ENCODE measurements at places on chromosomes 16 and 17. TPM values are rescaled to one million over a fixed set of nuclear protein-coding genes. Genes with fewer than 3 reads are reported as not detected.

RNF157 gene
- total RNA-seq = 24.0 TPM

ZG16 gene
- total RNA-seq = not detected

DNA sequence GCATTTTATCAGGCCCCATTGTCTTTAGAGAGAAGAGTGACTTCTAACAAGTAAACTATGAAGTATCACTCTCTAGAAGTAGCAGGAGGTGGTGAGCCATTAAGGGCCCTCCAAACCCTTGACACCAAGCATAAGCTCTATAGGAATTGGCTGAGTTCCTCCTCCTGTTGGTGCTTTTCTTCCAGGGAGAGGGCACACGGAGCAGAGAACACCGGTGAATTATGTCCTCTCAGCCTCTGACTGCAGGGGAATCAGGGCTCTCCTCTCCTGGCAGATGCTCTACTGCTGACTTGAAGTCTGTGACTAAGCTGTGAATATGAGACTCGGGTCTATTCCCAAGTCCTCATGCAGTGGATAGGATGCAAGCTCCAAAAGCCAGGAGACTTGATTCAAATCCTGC, 32.3 kb downstream of the CHD9 start:
- peaks cover 20% of the 10 kb centered on the region for H3K4me1 ChIP-seq
- no peak for DNase-seq
- H3K36me3 ChIP-seq = no peaks in the 10 kb centered on the region
- no peak overlapping the region for H3K27ac ChIP-seq
- no peak overlapping the region for H3K4me3 ChIP-seq

DNA sequence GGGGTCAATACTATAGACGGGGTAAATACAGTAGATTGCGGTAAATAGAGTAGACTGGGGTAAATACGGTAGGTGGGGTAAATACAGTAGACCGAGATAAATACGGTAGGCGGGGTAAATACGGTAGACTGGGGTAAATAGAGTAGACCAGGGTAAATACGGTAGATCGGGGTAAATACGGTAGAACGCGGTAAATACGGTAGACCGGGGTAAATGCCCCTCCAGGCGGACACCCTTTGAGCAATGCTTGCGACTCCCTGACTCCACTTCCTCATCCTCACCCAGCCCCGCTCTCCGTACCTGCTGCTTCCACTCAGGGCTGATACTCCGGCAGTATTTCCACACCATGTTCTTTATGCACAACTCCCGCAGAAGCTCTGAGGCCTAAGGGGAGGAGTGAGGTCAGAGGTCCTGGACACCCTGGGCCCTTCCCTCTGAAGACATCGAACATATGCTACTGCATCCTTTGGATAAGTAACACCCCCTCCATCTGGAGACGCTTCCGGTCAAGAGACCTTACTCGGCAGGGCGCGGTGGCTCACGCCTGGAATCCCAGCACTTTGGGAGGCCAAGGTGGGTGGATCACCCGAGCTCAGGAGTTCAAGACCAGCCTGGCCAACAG, 13.3 kb upstream of the CRK start:
- H3K27ac ChIP-seq = no peak overlapping the region
- peaks cover 18% of the 10 kb centered on the region for H3K36me3 ChIP-seq
- peaks cover 13% of the 10 kb centered on the region for H3K4me1 ChIP-seq
- no peak for DNase-seq

DNA sequence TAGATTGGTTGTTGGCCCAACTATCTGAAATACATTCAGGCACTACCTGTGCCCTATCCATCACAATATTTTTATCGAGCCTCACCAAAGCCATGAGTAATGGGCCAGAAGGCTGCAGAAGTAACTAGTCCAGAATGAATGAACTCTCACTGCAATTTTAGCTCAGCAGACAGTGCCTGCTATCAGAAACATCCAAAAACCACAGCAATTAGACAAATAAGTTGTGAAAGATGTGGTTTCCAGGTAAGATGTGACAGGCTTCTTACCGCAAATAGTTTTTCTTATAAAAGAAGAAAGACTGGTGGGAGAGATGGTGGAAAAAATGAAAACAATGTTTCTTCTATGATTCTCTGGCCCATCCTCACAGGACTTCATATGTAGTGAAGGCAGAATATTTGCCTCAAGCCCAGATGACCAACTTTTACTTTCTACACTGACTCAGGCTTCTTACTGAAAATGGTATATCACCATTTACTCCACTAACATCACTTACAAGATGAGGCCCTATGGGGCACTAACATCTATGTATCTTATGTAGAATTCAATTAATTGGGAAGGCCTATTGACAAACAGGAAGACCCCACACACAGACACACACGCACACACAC, 9.8 kb upstream of the RFFL start:
- peak overlapping the region; percentile 41 for H3K4me3 ChIP-seq
- H3K27ac ChIP-seq = peak overlapping the region; percentile 93
- DNase-seq = peak; percentile 22

DNA sequence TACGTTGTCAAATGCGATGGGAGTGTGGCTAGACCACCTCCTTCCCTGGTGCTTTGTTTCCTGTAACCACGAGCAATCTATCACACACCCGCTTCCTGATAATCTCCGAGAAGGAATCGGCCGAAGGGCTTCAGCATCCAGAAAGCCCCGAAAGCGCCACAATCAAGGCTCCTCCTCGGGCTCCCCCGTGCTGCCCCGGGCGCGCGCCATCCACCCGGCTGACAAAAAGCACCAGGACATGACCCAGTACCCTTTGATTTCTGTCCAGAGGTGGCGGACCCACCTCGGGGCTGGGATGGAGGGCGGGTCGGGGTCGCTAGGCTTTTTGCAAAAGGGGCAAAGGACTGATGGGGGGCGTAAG, 743 bp upstream of the ARMC7 start:
- H3K27ac ChIP-seq = no peak overlapping the region
- H3K27me3 ChIP-seq = no peaks in the 10 kb centered on the region
- DNase-seq = peak; percentile 40
- H3K36me3 ChIP-seq = peaks cover 9% of the 10 kb centered on the region

DNA sequence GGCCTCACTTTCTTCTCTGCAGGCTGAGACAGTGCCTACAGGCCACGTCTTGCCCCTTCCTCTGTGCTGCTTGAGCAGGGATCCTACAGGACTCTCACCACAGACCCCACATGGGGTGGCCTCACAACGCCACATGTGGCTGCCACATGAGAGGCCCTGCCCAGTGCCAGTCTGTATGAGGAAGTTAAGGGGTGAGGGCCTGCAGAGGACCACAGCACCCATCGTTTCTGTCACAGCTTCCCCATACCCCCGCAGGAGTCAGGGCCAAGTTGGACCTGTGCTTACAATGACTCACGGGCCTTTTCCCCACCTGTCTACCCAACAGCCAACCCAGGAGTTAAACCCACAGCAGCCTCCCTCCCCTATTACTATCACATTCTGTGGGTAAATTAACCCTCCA, 2.9 kb upstream of the GSDMB start:
- peak overlapping the region; percentile 79 for H3K27ac ChIP-seq
- no peaks in the 10 kb centered on the region for H3K27me3 ChIP-seq
- peaks cover 34% of the 10 kb centered on the region for H3K36me3 ChIP-seq

DNA sequence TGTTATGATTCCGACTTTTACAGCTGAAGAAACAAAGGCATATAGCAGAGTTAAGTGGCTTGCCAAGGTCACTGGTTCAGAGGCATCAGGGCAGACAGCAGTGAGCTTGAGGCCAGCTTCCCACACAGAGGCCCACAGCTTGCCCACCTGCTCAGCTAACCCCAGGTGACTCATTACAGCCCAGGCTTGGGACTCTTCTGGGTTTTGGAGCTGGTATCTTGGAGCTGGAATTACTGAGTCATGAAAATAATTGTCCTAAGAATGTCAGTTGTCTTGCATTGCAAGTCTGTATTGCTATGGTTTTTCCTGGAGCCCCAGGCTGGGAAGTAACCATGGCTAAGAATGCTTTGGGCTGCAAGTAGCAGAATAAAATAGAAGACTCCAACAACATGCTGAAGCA, 32.4 kb upstream of the IRX3 start:
- no peaks in the 10 kb centered on the region for H3K27me3 ChIP-seq
- H3K4me3 ChIP-seq = no peak overlapping the region
- H3K4me1 ChIP-seq = no peaks in the 10 kb centered on the region
- H3K27ac ChIP-seq = no peak overlapping the region
- H3K36me3 ChIP-seq = no peaks in the 10 kb centered on the region
- no peak for DNase-seq

- no peak for DNase-seq
- H3K27me3 ChIP-seq = no peaks in the 10 kb centered on the region
- H3K4me1 ChIP-seq = peaks cover 16% of the 10 kb centered on the region
- H3K4me3 ChIP-seq = no peak overlapping the region
These were observed 5.2 kb upstream of the ZNF821 start for GRCh38 chr16:71889147-71889546.

GRCh38 chr16:4593086-4593485, 21.6 kb downstream of the UBALD1 start:
- no peak overlapping the region for H3K4me3 ChIP-seq
- no peaks in the 10 kb centered on the region for H3K36me3 ChIP-seq
- no peaks in the 10 kb centered on the region for H3K4me1 ChIP-seq
- H3K27me3 ChIP-seq = no peaks in the 10 kb centered on the region
- H3K27ac ChIP-seq = no peak overlapping the region
- DNase-seq = no peak

DNA sequence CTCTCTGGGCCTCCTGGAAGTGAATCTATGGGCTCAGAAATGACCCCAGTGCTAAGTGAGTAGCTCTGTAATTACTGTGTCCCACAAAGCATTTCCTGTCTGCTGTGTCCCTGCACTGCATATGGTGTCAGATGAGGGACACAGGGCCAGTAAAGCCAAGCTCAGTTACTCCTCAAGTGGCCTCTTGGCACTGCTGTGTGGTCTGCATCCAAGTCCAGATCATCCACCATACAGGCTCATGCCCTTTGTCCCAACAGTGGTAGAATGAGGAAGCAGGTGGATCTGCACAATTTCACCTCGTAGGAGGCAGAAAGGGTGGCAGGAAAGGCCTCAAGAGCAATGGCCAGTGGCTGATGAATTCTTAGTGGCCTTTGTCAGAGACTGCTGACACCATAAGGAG, 146.8 kb downstream of the SOX9 start:
- peaks cover 6% of the 10 kb centered on the region for H3K27me3 ChIP-seq
- no peak for DNase-seq
- H3K27ac ChIP-seq = no peak overlapping the region
- H3K4me3 ChIP-seq = no peak overlapping the region
- no peaks in the 10 kb centered on the region for H3K36me3 ChIP-seq

GRCh38 chr17:45745601-45746494, 38.3 kb upstream of the CRHR1 start:
- no peak overlapping the region for H3K27ac ChIP-seq
- H3K4me1 ChIP-seq = no peaks in the 10 kb centered on the region
- H3K36me3 ChIP-seq = no peaks in the 10 kb centered on the region
- H3K27me3 ChIP-seq = peaks cover 14% of the 10 kb centered on the region

All from activated CD4-positive, alpha-beta T cell treated with anti-CD3 and anti-CD28 coated beads for 36 hours (primary cell).